NAMALWA (cell line): ENCODE measurements at places on chromosomes 1 and 21.
A peak's percentile ranks its signal among the peaks of the same experiment; 100 is the strongest.

DNA sequence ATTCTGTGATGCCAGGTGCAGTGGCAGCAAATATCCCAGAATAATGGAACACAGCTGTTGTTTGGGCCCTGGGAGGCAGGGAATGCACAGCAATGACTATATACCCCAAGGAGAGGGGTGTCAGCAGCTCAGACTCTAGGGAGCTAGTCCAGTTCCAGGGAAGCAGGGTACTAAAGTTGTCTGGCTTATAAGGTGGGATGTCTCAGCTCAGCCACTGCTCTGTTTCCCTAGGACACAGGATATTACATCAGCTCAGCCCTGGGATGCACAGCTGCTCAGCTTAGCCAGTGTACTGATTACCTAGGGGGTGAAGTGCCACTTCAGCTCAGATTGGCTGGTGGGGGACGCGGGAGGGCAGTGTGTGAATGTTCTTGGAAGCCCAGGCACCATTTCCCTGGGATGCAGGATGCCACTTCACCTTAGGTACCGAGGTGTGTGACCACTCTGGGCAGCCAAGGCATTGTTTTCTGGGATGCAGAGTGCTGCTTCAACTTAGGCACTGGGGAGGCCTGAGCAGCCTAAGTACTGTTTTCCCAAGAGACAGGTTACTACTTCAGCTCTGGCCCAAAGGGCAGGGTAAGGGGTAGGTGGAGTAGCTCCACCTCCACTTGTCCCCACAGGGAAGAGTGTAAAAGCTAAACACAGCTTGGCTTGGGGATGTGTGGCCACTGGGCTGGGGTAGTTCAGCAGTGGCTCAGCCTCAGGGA, 59.4 kb downstream of the DIPK1A start:
- DNase-seq = no peak

DNA sequence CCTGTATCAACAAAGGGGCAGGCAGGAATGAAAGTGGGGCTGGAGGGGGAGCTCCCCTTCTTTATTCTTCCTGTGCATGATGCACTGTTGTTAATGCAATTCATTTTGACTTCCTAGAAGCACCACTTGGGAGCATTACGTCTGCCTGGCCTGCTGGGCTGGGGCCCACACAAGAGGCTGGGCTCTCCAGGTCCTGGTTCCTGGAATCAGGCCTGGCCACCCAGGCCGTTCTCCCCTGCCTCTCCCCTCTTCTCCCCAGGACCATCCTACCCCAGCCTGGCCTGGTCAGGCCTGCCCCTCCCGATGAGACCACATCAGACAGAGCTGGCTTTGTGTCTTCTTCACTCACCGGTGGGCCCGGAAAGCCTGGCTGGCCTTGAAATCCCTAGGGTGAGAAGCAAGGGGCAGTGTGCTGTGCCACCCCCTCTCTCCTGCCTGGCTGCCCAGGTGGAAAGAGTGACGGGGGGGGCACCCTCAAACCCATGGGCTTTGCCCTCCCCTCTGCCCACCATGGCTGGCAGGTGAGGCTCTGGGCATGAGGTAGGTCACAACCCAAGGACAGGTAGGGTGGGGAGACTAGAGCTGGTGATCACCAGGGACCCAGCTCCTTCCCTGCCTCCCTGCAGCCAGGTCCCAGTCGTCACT, 20.7 kb upstream of the PEF1 start:
- DNase-seq = no peak

GRCh38 chr1:15081102-15081501, 72.4 kb upstream of the TMEM51 start:
- DNase-seq = no peak

GRCh38 chr1:85280636-85281035, 4.2 kb upstream of the BCL10 start:
- DNase-seq = no peak

- no peak for DNase-seq
Measured at GRCh38 chr1:206081856-206082255, 28.9 kb downstream of the RHEX start.

GRCh38 chr1:9149837-9150581, 21.1 kb upstream of the GPR157 start:
- no peak for DNase-seq

DNA sequence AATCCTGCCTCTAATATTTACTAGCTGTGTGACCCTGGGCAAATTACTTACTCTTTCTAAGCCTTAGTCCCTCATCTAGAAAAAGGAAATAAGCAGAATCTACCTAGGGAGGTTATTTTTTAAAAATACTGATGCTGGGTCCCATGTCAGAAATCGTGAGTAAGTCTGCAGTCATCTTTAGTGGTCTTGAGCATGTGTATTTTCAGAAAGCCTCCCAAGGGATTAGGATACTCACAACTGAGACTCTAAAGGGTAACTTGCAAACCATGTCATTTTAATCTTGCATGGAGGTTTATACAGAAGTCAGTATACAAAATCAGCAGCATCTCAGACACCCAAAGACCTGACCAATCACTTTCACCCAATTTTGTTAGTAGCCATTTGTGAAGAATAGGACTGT, 43.2 kb downstream of the DSTYK start:
- no peak for DNase-seq

DNA sequence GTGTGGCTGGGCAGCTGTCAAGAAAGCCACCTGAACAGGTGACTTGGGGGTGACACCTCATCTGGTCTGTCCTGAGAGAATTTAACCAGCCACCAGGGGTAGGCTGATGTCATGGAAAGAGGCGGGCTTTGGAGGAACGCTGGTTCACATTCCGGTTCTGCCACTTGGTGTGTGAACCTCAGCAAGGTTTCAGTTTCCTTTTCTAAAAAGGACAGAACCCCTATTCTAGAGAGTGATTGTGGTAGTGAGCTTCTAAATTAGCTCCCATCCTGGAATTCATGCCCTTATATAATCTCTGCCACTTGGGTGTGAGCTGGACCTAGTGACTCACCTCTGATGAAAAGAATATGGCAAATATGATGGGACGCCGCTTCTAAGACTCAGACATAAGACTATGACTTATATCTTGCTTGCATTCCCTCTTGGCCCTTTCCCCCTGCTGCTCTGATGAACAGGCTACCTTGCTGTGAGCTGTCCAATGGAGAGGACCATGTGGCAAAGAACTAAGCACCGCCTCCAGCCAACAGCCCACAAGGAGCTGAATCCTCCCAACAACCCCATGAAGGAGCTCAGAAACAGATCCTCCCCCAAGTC, 332.1 kb downstream of the RRAGC start:
- DNase-seq = peak; percentile 61

- no peak for DNase-seq
Measured at GRCh38 chr1:237187842-237188241, 145.9 kb downstream of the RYR2 start.

GRCh38 chr1:231665101-231665500, 38.5 kb downstream of the DISC1 start:
- DNase-seq = no peak

DNA sequence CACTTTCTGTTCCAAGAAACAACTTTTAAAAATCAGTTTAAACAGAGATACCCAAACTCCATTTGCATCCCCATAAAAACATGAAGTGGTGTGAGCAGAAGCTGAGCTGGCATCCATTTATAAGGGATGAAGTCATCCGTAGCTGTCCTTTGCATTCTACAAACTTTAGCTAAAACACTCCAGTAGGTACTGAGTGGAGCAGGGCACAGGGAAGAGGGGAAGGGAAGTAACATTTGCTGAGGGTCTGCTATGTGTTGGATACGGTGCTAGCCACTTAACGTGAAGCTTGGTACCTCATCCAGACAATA, 32.9 kb downstream of the VWA5B1 start:
- no peak for DNase-seq

DNA sequence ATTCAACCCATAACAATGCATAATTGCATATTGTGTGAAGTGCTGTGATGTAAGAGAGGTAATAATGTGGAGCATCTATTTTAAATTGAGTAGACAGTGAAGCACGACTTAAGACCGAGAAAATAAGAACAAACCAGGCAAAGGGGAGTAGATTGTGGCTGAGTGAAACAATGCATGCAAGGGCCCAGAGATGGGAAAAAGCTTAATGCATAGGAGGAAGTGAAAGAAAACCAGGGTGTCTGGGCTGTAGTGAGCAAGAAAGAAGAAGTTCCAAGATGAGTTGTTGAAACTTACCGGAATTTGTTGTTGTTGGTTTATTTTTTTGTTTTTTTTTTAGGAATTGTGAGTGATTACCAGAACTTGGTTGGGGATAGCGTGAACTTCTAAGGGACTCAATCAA, 104.7 kb downstream of the SNX7 start:
- DNase-seq = peak; percentile 41

- no peak for DNase-seq
Measured at GRCh38 chr1:226821719-226822085, 48.7 kb upstream of the PSEN2 start.

DNA sequence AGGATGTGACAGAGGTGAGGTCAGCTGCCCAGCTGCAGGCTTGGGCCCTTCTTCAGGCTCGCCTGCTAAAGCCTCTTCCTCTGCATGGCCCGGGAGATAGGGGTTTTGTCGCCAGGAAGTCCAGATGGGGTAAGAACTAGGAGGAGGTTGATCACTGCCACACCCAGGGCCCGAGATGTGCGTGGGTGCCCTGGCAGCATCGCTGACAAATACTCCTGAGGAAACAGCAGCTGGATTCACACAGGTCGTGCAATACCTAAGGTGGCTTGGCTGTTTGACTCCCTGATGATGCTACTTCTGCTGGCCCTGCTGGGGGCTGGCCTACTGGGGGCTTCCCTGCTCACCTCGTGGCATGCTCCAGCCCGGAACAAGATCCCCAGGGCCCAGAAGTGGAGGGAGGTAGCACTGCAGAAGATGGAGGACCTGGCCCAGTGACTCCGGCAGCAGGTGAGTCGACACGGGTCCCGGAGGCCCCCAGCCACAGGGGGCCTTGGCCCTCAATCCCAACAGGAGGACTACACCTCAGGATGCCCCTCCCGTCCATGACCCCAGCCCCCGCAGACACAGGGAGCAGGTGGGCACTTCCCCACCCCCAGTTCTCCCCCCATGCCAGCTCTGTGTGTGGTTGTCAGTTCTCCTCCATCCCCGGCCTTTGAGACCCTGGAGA, 29.6 kb downstream of the FAAH start:
- no peak for DNase-seq

GRCh38 chr1:47209725-47210325, 20.0 kb upstream of the PDZK1IP1 start:
- DNase-seq = no peak

DNA sequence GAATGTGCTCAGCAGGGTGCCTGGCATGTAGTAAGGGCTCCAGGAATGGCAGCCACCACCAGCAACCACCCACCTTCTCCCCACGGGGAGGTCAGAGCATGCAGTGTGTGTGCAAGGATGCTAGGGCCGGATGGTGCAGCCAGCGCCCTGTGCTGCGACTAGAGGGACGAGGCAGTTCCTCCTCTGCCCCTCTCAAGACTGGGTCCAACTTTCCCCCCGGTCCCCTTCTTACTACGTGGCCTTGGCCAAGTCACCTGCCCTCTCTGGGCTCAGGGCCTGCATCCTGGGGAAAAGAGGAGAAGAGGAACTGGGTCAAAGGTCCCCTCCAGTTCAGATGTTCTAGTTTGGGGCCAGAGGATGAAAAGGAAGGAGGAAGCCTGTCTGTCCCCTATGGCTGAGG, 71.6 kb upstream of the TARDBP start:
- DNase-seq = no peak

DNA sequence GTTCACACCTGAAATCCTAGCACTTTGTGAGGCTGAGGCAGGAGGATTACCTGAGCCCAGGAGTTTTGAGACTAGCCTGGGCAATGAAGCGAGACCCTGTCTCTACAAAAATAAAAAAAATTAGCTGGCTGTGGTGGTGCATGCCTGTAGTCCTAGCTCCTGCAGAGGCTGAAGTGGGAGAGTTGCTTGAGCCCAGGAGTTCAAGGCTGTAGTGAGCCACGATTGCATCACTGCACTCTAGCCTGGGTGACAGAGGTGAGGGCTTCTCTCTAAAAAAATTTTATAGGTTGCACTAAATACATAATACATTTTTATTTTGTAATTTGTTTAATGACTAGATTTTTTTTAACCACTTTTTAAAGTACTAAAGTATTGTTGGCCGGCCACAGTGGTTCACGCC, 6.1 kb downstream of the PARK7 start:
- DNase-seq = no peak

- DNase-seq = no peak
Measured at GRCh38 chr1:15703562-15703961, 19.4 kb downstream of the PLEKHM2 start.

DNA sequence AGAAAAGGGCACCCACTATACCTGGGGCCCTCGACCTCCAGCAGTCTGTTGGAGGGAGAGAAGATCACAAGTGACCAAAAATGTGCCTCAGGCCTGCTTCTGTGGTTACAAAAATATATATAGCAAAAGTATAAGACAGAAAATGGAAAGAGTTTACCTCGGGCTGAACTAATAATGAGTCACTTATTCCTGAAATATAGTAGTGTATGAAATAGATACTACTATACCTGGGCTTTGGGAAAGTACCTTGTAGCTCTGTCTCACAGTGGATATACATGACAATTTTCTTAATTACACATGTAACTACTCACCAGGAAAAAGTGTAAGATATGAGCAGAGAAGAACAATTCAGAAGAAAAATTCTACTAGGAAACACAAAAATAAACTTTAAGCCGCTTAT, 7.3 kb upstream of the APCS start:
- no peak for DNase-seq

DNA sequence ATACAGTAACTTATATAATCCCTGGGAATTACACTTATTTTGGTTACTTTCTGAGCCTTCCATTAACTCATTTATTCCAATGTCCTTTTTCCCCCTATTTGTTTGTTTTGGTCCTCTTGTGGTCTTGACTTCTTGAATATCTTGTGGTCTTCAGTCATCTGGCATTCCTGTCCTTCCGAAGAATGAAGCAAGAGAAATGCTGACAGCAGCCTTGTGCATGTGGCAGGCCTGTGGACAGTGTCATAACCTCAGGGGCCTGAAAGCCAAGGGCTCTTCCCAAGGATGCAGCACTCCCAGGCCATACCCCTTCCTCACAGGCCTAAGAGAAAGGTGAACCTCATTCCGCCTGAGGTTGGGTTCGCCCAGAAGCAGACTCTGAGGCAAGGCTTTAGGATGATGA, 470.2 kb downstream of the DISC1 start:
- no peak for DNase-seq

DNA sequence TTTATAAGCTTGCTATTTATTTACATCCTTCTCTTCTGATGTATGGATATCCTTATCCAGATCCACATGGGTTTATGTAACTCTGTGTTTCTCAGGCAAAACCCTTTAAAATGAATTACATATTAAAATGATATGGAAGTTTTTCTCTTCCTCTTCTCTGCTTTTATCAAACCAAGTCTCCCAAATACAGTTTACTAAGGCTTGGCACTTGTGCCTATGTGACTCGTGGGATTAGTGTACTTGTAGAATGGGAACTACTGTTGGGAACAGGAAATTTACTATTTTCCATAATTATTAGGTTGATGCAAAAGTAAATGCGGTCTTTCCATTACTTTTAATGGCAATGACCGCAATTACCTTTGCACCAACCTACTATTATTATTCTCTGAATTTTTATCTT, 14.8 kb downstream of the SIM2 start:
- no peak for DNase-seq
